ENCODE measurements at places on chromosomes 5 and 9.

- DNase-seq: no peak
Observed at GRCh38 chr5:151678713-151679112, 8.0 kb downstream of the SPARC start.

GRCh38 chr5:7393921-7394799 lies 1.8 kb upstream of the ADCY2 start:
- no peak for DNase-seq

DNA sequence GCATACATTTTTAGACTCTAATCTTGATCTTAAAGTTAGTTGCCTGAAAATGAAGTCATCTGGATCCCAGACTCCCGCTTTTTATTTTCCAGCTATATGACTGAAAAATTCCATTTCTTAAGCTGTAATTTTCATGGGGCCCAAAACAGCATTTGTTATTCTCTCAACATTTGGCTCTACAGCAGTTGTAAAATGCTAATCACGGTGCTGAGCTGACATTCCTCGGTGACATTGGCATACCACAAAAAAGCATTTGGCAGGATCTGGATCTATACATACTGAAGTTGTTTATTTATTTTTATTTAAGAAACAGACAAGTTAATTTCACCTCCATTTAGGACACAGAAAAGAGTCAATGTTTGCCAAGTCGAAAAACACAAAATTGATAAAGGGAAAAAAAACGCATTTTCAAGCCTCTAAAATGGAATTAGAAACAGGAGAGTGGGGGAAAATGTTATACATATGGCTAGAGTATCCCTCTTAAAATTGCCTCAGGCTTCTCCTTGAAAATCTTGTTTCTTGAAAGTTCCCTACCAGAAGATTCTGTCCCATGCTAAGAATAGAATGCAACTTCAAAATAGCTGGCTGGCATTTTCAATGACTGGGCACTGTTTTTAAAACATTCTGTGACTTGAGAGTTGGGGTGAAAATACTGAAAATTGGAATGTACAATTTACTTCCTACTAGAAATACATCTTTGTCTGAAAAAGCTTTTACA lies 207.5 kb upstream of the TBCA start:
- DNase-seq: no peak

- no peak for DNase-seq
Observed at GRCh38 chr9:113943112-113944009, 67.3 kb downstream of the ZNF618 start.

GRCh38 chr5:68345582-68345981 lies 130.0 kb downstream of the PIK3R1 start:
- DNase-seq: no peak

- no peak for DNase-seq
Observed at GRCh38 chr5:66717455-66718373, 121.5 kb downstream of the MAST4 start.

DNA sequence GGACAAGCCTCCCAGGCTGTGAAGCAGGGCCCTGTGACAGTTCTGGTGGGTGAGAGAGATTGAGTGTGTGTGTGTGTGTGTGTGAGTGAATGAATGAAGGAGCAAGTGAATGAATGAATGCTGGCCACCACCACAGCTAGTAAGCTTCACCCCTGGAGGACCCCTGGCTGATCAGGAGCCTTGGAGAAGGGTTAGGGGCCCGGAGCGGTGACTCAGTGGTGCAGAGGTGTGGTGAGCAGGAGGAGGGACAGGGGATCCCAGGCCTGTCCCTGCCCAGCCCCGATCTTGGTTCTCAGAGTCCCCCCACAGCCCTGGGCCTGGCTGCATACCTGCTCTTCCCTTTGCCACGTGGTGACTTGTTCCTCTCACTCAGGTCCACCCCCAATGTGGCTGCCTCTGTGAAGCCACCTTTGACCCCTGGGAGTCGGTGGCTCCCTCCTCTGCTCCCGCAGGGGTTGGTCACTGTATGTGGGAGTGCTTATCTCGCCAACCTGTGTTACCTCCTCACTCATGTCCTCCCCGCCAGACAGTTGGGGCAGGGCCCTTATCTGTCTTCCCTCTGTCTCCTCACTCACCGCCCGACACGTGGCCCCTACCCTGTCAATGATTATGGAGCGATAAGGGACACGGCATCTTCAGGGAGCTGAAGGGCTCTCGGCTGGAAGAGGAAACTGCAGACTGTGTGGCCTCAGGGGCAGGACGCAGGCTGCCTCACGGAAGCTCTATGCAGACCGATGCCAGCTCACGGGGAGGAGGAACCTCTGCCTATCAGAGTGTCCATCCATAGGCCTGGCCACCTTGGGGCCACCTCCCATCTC lies 99.9 kb upstream of the PITX1 start:
- no peak for DNase-seq

GRCh38 chr5:143672806-143673205 lies 139.2 kb upstream of the HMHB1 start:
- DNase-seq: no peak

GRCh38 chr5:145244788-145245187 lies 590.4 kb downstream of the PRELID2 start:
- no peak for DNase-seq

DNA sequence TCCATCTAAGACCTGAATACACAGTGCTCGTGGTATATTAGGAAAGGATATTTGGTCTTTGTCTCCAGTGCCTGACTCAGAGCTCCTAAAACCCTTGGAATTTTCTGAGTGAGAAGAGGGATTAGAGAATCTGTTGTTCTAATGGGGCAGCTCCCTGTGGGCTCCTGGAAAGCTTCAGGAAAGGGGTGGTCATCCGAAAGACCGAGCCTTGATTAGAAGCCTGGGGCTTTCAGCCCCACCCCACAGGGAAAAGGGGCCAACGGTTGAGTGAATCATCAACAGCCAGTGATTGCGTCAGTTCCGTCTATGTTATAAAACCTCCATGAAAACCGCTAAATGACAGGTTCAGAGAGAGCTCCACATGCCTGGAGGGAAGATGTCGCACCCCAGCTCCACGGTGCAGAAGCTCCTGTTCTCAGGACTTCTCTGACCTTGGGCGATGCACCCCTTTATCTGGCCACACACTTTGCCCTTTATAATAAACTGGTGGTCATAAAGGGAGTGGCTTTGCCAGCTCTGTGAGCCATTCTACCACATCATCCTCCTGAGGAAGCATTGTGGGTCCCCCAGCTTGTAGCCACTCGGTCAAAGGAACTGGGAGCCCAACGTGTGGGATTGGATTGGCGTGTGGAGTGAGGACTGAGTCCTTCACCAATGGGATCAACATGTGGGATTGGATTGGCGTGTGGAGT lies 71.0 kb upstream of the ICE1 start:
- DNase-seq: no peak

DNA sequence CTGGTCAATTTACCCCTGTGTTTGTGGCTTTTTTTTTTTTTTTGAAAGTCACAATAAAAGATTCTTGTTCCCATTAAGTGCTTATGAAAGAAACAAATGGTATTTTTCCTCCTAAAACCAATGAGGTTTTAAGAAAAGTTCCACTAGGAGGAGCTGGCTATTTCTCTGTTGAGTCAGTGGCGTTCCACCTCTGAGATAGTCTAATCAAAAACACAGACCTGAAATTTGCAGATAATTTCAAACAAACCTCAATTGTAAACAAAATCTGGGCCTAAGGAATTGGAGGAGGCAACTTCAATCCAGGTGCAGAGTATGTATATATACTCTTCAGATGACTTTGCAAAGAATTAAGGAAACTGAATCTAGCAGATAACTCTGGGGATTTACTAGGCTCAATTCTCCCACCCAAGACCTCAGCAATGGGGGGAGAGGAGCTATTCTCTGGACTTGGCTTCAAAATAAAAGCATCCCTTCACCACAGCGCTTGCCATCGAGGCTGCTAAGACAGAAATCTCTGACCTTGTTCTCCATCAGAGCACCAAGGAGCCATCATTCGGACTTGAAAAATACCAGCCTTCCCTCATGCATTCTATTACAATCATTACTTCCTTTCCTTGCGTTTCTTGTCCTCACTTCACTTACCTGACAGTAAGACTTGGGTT lies 52.4 kb downstream of the FANCC start:
- DNase-seq: no peak

DNA sequence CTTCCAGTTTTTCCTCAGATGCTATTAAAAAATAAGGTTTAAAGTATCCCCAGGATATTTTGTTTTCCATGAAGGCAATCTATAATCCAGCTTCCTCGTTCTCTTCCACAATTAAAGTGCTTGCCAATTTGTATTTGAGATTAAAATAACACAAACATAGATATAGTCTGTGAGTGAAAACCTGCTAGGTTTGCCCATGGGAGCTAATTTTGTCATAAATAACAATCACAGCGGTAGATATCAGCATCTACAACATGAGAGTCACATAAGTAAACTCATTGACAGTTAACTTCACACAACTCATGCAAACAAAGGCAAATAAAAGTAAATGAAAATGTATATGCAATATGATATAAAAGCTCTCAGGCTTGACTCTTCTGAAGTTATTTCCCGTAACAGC lies 29.2 kb upstream of the RASGRF2 start:
- no peak for DNase-seq

DNA sequence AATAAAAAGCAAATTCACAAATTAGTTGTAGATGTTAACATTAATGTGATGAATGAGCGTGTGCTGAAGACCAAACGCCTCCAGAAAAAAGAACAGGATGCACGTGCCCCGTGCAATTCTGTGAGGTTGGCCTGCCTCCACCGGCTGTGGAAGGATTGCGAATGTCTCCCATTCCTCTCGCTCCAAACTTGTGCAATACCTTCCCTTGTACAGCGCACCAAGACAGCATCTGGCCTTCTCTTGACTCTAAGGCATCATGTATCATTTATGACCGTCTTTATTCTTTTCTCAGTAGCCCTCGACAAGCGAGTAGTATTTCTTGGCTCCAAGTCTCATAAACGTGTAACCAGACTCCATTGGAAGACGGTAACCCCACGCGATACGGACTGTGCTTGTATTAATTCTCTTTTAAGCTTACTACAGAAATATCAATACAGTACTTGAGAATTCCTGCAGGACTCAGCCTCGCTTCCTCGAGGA lies 1.5 kb upstream of the TESK1 start:
- no peak for DNase-seq

GRCh38 chr5:1787472-1788047 lies 12.1 kb downstream of the MRPL36 start:
- DNase-seq: no peak

DNA sequence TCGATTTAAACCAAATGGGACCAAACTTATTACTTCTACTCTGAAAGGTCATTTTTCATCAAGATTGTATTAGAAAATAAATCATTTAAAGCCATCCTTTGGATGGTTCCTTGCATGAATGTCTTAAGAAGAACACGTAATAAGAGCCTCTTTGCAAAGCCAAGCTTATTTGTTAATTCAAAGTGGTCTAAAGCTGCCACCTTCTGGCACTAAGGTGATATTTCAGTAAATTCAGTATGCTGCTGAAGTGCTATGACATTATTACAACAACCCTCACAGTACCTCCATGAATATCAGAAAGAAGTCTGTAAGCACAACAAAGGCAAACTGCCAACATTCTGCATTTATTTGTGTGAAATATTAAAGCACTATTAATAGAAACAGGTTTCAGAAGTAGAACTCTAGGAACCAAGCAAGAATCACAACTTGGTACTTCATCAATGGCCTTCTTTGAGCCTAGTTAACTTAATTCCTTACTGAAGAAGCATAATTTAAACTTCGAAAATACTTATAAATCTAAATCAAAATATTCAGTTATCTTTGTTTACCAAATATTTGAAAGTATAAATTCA lies 53.1 kb upstream of the TYRP1 start:
- no peak for DNase-seq

- DNase-seq: no peak
Observed at GRCh38 chr9:125439434-125440272, 178.0 kb downstream of the GAPVD1 start.

DNA sequence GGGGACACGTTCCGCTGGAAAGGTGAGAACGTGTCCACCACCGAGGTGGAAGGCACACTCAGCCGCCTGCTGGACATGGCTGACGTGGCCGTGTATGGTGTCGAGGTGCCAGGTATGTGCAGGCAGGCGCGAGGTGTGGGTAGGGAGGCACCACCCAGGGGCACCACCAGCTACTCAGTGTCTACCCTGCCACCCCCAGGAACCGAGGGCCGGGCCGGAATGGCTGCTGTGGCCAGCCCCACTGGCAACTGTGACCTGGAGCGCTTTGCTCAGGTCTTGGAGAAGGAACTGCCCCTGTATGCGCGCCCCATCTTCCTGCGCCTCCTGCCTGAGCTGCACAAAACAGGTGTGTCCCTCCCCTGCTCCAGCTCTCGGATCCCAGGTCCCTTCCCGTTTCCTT lies 15.1 kb downstream of the SLC27A4 start:
- no peak for DNase-seq

GRCh38 chr5:152514827-152515397 lies 109.8 kb upstream of the NMUR2 start:
- DNase-seq: no peak

GRCh38 chr5:71013575-71013974 lies 11.6 kb downstream of the NAIP start:
- DNase-seq: no peak

GRCh38 chr9:93064392-93065134 lies 6.1 kb downstream of the SUSD3 start:
- peak; percentile 72 for DNase-seq

DNA sequence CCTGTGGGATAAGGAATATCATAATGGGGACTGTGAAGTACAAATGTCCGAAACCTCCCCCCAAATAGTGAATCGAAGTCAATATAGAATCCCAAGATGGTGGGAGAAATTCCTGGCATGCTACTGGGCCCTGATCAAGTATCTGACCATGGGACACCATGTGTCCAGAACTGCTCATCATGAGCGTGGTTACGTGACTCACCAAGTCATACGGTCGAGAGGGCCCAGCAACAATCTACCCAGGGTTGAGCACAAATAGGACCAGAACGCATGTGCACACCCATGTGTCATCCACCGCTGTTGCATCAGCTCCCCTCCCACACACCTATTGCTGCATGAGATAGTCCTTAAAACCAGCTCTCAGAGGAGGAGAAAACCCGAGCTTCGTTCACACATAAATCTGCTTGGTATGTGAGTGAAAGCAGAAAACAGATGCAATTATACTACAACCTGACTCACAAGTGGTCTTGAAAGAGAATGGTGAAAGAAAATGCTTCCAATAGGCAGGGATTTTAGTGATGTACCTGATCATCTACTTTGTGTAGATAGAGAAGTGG lies 353.2 kb downstream of the CWC27 start:
- no peak for DNase-seq

GRCh38 chr5:117999939-118000549 lies 988.3 kb downstream of the DTWD2 start:
- DNase-seq: no peak

GRCh38 chr9:7117676-7118561 lies 360.1 kb downstream of the KDM4C start:
- DNase-seq: no peak

GRCh38 chr5:87705876-87706275 lies 293.1 kb upstream of the CCNH start:
- no peak for DNase-seq

GRCh38 chr5:7534505-7534904 lies 138.6 kb downstream of the ADCY2 start:
- no peak for DNase-seq

DNA sequence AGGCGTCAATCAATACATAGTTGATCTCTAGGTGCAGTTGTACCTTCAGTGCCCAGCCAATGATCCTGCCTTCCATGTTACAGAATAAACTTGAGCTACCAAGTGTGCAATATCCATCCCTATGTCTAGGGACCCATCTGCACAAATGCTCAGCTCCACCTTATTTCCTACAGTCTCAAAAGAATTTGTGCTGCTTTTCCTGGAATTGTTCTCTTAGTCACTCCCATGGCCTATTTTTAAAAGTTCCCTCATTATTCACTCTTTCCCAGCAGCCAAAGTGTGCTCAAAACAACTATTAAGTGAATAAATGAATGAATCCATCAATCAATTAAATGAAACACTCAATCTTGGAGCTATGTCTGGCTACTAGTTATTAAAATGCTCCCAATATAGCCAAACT lies 14.7 kb downstream of the LIX1 start:
- DNase-seq: no peak

GRCh38 chr5:3026099-3026498 lies 274.6 kb upstream of the IRX2 start:
- DNase-seq: no peak
